GM23248 (cell line): ENCODE measurements at places on chromosomes 11 and 22. TPM values are rescaled to one million over a fixed set of nuclear protein-coding genes. Genes with fewer than 3 reads are reported as not detected.

DNA sequence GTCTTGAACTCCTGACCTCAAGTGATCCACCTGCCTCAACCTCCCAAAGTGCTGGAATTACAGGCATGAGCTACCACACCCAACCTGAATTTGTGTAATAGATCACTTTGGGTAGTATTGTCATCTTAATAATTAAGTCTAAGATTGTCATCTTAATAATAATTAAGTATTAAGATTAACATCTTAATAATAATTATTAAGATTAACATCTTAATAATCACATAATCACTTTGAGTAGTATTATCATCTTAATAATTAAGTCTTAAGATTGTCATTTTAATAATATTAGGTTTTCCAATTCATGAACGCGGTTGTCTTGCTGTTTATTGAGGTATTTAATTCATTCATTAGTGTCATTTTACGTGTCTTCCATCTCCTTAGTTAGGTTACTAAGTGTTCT lies 8.2 kb downstream of the MOV10L1 start:
- no peaks in the 10 kb centered on the region for H3K4me1 ChIP-seq
- no peak overlapping the region for H3K27ac ChIP-seq
- DNase-seq = no peak

Gene TENM4
- 0.48 TPM in 2 replicates for polyA plus RNA-seq

DNA sequence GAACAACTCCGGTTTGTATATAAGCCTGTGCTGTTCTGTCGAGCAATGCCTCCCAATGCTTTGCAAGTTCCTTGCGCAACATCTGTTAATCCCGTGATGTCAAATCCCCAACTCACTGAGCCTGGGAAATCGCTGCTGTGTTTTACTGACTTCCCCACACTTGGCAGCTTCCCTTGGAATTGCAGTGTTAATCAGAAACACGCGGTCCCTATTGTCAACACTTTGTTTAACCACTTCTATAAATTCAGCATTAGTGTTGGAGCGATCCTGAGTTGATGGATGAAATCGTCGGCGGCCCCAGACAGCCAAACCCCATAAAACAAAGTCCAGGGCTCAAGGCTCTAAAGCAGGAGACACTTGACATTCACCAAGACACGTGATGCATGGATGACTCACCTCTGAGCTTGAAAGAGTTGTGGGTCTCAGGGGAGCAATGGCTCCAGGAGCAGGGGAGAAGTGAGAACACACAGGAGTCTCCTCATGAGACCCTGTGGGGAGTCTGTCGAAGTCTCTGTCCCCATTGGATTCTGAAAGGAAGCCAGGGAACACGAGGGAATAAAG lies 555.3 kb downstream of the MIAT start:
- H3K36me3 ChIP-seq = no peaks in the 10 kb centered on the region
- peak overlapping the region; percentile 93 for H3K27ac ChIP-seq
- H3K27me3 ChIP-seq = no peaks in the 10 kb centered on the region
- DNase-seq = peak; percentile 100
- H3K4me3 ChIP-seq = no peak overlapping the region

Gene FGF19
- not detected in 2 replicates for polyA plus RNA-seq

GRCh38 chr11:37409124-37409523 lies 811.1 kb upstream of the RAG2 start:
- no peak for DNase-seq
- no peaks in the 10 kb centered on the region for H3K4me1 ChIP-seq
- no peaks in the 10 kb centered on the region for H3K36me3 ChIP-seq
- H3K27ac ChIP-seq = no peak overlapping the region
- no peak overlapping the region for H3K4me3 ChIP-seq

GRCh38 chr22:19619144-19620009 lies 94.9 kb upstream of the SEPTIN5 start:
- H3K27me3 ChIP-seq = peaks cover 52% of the 10 kb centered on the region
- DNase-seq = no peak
- H3K36me3 ChIP-seq = no peaks in the 10 kb centered on the region
- H3K27ac ChIP-seq = no peak overlapping the region
- no peaks in the 10 kb centered on the region for H3K4me1 ChIP-seq
- no peak overlapping the region for H3K4me3 ChIP-seq

Gene MYO18B
- not detected in 2 replicates for polyA plus RNA-seq

DNA sequence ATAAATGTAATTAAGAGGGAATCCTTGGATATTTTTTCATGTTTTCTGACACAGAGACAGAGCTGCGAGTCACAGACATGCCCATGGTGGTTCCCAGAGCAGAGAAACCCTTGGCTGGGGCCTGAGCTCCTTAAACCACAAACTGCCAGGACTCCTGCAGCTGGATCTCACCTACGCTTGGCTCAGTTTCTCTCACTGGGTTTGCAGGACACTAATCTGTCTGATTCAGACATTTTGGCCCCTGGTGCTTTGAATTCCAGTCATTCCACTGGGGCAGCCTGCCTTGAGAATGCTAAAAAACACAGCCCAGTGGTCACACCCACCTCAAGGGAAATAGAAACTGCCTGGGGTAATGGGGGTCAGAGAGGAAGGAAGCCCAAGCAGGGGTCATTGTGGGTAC lies 122.6 kb downstream of the CCDC81 start:
- peak; percentile 58 for DNase-seq
- H3K4me1 ChIP-seq = peaks cover 12% of the 10 kb centered on the region
- H3K4me3 ChIP-seq = no peak overlapping the region
- no peak overlapping the region for H3K27ac ChIP-seq
- H3K36me3 ChIP-seq = no peaks in the 10 kb centered on the region
